ENCODE measurements at places on chromosomes 16 and 17.
A peak's percentile ranks its signal among the peaks of the same experiment; 100 is the strongest.

GRCh38 chr16:86175816-86176215, 276.9 kb downstream of the IRF8 start:
- DNase-seq: no peak

DNA sequence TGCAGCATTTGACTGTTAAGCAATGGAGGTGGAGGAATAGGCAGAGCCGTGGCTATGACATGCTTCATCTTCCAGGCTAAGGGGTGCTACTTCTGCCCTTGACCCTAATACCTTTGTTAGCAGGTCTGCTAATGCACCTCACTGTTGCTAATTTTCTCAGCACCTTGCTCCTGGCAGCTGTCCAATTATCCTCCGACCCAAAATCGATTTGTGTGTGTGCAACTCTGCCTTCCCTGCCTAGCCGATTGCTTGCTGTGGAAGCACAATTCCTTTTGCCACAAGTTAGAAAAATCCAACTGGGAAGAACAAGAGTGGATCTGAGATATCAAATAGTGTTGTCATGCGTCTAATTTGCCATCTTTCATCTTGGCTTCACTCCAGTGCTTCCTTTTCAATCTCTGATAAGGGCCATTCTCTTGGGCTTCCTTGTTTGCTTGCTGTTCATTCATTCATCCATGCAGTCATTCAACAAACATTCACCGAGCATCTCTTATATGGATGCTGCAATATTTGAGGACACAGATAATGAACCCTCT, 422.8 kb downstream of the RBFOX1 start:
- no peak for DNase-seq

DNA sequence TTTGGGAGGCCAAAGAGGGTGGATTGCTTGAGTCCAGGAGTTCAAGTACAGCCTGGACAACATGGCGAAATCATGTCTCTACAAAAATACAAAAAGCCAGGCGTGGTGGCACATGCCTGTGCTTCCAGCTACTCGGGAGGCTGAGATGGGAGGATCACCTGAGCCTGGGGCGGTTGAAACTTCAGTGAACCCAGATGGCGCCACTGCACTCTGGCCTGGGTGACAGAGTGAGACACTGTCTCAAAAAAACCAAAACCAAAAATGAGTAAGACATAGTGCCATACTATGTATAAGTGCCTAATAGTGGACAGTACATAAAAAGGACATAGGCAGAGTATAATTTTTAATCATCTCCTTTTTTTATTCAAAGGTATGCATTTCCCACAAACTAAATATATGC, 4.0 kb downstream of the CTC1 start:
- no peak for DNase-seq

DNA sequence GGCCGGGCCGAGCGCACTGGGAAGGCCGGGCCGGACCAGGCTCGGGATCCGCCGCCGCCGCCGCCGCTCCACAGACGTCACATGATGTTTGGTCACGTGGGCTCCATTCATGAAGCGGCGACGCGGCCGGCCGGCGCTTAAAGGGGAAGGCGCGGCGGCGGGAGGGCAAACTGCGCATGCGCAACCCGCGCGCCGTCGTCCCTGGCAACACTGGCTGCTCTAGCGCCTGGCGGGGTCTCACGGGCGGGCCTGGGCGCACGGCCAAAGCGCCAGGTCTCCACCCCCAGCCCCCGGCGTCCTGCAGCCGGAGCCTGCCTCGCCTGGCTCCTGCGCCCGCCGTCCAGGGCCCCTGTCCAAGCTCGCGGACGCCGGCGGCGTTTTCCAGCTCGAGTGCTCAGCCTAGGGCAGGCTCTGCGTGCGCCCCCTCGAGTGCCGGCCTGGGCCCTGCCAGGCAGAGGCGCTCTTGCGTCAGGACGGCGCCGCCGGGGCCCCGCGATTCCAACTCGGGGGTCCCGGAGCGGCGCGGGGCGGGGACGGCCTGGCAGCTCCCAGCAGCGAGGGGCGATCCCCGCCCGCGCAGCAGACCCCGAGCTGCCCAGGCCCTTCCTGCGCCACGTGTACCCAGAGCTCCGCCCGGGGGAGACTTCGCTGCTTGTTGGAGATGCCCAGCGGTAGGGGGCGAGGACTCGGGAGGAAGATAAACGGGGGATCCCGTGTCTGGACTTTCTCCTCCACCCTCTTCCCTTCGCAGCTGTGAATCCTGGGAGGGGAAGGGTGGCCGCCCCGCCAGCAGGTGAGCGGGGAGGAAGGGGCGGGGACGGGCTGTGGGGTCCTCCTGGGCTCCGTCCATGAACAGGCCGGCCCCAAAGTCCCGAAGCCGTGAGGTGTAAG, at the start of gene MAFG:
Gene MAFG, minus strand, starts transcription at position 83 of the 891 bp plus-strand sequence. CDS start 4,550 bp downstream, outside the sequence.
- DNase-seq: peak; percentile 89

DNA sequence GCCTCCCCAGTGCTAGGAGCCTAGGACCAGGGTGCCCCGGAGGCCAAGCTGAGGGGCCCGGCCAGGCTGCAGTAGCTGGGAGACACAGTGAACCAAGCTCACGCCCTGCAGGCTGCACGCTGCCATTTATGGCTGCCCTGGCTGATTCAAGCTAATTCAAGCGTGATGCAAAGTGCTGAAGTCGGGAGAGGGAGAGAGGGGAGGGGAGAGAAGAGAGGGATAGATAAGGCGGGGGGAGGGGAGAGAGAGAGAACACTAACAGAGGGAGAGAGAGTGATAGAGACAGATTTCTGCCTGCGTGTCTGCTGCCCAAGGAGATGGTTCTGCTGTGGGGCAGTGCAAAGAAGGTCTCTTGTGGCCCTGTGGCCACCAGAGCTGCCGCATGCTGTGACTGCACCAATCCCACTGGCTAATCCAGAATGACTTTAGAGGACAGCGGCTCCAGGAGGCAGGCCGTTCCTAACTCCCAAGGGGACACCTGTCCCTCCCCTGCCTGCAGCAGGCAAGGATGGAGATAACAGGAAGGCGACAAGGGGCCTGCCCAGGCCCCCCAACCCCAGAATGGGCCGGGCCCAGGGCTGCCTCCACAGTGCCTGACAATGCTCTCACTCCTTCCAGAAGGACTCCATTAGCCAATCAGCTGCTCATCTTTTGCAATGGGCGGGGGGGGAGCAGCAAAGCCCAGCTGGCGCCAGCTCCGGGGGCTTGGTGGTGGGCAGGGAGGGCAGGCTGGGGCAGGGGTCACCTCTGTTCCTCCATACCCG, 12.9 kb downstream of the MXRA7 start:
- DNase-seq: no peak

DNA sequence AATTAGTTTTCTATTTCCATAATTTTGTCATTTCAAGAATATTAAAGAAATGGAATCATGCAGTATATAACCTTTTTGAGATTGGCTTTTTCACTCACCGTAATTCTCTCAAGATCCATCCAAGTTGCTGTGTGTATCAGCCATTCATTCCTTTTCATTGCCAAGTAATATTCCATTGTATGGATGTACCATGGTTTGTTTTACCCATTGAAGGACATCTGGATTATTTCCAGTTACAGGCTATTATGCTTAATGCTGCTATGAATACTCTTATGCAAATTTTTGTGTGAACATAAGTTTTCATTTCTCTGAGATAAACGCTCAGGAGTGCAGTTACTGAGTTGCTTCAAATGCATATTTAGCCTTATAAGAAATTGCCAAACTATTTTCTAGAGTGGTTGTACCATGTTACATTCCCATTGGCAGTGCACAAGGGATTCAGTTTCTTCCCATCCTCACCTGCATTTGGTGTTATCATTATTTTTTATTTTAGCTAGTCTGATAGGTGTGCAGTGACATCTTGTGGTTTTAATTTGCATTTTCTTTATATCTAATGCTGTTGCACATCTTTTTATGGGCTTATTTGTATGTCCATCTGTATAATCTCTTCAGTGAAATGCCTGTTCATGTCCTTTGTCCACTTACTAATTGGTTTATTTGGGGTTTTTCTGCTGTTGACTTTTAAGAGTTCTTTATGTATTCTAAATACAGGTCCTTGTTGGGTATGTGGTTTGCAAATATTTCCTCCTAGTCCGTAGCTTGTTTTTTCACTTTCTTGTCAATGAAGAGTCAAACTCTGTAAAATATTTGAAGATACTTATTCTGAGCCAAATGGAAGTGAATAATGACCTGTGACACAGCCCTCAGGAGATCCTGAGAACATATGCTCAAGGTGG, 32.7 kb downstream of the BMERB1 start:
- DNase-seq: no peak

GRCh38 chr16:4260360-4260759, 12.5 kb downstream of the TFAP4 start:
- no peak for DNase-seq

GRCh38 chr16:65315081-65315780, 193.4 kb upstream of the CDH11 start:
- no peak for DNase-seq

- no peak for DNase-seq
Observed at GRCh38 chr17:82703935-82704865, 5.7 kb upstream of the RAB40B start.

- DNase-seq: no peak
Observed at GRCh38 chr17:17556671-17557070, 34.8 kb downstream of the PEMT start.

- DNase-seq: no peak
Observed at GRCh38 chr17:10149573-10150399, 48.6 kb downstream of the GAS7 start.

GRCh38 chr17:66960613-66961012, 3.9 kb upstream of the CACNG4 start:
- no peak for DNase-seq

DNA sequence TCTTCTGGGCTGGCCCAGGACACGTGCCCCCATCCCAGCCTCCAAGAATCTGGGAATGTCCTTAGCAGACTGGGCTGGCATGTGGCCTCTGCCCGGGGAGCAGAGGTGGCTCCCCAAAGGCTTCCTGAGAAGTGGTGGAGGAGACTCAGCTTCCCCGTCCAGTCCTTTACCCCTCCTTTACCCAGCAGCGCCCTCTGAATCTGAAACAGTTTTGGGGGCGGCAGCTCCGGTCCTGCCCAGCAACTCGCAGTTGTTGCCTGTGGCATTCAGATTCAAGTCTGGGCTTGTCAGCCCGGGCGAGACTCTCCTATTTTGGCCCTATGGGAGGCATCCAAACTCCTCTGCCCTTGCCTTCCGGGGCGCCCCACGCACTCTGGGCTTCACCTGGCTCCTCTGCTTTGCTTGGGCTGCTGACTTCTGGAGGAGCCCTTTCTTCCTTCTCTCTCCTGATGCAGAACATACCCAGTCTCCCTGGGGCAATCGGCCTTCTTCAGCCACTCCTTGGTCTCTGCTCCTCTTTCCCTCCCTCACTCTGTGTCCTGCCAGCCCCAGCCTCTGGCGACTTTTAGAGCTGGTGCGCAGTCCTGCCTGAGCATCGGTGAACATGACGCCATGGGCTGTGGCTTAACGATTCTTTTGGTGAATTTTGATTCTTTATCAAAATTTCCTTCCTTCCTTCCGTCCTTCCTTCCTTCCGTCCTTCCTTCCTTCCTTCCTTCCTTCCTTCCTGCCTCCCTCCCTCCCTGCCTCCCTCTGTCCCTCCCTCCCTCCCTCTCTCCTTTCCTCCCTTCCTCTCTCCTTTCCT, 55.2 kb downstream of the CMIP start:
- no peak for DNase-seq

DNA sequence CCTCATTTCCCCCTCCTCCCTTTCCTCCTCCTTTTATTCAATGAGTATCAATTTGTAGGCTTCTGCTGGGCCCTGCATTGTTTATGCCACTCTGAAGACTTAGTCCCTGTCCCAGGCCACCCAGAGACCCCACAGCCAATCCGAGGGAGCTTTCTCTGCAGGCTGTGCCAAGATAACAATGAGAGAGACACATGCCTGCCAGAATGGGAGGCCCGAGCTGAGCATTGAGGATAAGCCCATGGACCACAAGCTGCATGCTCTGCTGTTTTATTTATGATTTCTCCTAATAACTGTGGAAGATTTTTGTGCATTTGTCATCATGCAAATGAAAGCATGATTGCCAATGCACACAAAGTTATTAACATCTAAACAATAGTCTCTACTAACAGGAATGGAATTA, 3.0 kb downstream of the RCVRN start:
- DNase-seq: no peak

DNA sequence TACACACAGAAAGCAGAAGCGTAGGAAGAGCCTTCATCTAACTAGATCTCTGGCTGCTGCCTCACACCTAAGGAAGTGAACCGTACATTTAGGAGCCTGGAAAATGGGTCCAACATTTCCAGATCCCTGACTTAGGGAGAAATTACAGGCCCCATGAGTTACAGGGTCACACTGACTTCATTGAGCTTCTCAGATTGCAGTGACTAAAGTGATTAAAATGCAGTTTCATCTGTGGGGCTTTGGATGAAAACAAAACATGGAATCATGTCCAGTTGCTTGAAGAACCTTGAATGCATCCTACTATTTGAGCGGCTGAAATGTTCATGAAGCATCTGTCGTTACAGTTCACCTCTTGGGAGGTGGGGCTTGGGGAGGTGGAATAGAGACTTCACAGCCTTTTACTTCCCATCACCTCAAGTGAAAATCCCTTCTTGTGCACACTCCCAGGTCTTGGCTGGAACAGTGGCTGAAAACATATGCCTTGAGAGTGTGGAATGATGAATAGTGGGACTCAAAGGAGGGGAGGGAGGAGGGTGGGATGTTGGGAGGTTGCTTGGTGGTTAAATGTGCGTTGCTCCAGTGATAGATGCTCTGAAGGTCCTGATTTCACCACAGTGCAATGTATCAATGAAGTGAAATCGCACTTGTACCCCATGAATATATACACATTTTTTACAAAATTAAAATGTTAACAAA, 19.7 kb downstream of the TEKT3 start:
- DNase-seq: no peak

DNA sequence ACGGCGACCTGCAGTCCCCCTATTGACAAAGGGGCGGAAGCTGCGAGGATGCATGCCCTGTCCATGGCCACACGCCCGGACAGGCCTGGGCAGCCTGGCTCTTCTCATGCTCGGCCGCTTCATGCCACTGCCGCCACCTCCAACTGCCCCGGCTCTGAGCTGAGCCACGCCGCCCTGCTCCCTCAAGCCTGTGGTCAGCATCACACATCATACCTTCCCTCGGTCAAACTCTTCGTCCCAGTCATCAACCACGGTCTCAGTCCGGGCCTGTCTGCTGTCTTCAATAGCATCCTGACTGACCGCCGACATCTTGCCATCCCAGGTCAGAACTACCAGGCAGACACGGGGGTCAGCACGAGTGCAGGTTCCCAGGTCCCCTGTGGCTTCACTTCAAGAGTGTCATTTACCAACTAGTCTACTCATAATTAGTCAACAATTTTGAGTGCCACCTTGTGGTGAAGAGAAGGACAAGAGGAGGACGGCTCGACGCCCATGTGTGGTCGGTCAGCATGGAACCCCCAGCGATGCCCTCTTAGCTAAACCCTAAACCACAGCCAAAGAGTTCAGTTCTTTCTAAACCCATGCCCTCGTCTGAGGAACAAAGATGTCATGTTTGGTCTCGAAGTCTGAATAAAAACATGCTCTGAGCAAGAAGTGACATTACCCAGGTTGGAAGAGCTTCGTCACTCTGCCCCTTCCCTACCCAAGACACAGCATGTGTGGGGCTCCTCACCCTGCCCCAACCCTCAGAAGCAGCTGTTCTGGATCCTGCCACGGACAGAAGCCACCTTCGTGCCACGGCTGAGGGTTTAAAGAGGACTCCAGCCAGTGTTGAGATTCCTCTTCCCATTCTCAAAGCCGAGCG, 16.9 kb upstream of the CYTH1 start:
- no peak for DNase-seq

GRCh38 chr17:21445091-21445650, 69.0 kb downstream of the KCNJ12 start:
- no peak for DNase-seq
